ENCODE measurements at places on chromosomes 4 and X. TPM values are rescaled to one million over a fixed set of nuclear protein-coding genes. Genes with fewer than 3 reads are reported as not detected.
A peak's percentile ranks its signal among the peaks of the same experiment; 100 is the strongest.

The RAI2 gene
- not detected for total RNA-seq

GRCh38 chr4:53365121-53365485 lies 758 bp downstream of the SCFD2 start:
- DNase-seq, result no peak

The GASK1B gene
- total RNA-seq, result 2.9 TPM

DNA sequence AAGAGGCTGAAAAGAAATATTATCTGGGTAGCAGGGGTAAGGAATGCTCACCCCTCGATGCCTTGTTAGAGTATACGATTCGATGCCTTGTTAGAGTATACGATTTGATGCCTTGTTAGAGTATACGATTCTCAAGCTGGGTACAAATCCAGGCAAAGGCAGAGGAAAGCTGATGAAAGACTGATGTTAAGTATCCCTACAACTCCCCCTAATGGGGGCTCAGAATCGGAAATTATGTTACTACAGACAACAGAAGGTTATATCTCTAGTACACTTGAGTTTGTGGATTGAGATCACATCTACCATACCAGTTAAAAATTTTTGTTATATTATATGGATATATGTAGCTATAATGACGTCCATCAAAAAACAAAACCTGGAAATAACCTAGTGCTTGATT lies 4.8 kb downstream of the LRRC66 start:
- no peak for DNase-seq

GRCh38 chrX:118455013-118455412 lies 40.6 kb upstream of the DOCK11 start:
- no peak for DNase-seq

DNA sequence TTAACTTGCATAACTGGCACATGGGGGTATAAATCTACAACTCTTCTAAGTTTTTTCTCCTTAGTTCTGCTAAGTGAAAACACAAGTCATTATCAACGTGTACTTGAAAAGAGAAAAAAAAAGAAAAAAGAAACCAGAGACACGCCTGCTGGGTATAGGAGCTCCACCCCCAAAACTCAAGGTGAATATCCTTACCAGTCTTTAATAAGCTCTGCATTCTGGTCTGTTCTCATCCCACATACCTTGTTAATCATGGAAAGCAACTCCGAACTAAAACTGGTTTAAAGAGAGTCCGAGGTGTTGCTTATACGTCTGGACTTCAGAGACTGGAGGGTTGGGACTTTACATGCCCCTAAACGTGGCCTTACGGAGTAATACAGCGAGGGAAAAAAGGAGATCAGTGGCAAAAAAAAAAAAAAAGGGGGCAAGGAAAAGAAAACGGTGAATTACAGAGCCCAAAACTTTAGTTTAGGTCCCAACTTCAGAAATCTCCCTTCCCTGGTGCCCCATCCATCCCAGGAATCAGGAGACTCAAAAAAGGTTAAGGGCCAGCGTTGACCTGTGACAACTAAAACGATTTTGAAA lies 1.0 kb downstream of the PGRMC2 start:
- DNase-seq, result peak; percentile 27

The STOX2 gene
- not detected for total RNA-seq

- DNase-seq, result no peak
Measured at GRCh38 chrX:30655991-30656390, 2.8 kb downstream of the GK start.

DNA sequence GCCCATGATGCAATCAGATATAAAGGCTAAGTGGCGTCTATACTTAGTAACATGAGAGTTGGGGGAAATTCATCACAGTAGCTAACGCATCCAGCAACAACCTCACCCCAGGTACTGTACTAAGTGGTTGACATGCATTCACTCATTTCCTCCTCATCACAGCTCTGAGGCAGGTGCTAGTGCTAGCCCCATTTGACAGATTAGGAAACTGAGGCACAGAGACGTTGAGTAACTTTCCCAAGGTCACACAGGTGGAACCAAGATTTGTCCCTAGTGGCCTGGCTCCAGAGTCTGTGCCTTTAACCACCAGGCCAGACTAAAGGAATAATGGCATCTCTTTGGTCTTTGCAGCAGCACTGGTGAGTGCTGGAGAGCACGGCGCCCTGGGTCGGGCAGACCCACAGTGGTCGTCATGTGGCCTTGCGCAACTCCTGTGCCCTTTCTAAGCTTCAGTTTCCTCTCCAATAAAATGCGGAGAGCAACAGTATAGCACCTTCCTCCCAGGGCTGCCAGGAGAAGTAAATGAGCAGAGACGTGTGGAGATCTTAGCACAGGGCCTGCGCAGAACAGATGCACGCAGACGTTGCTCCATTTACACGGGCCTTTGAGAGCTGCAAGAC lies 186.4 kb downstream of the BCOR start:
- no peak for DNase-seq

The UCHL1 gene
- 487 TPM for total RNA-seq

- no peak for DNase-seq
Measured at GRCh38 chr4:39304651-39305050, 61.5 kb downstream of the RFC1 start.

- no peak for DNase-seq
Measured at GRCh38 chr4:69858690-69859089, 1.3 kb downstream of the SULT1E1 start.

The POU3F4 gene
- not detected for total RNA-seq

The SPANXN3 gene
- not detected for total RNA-seq

- peak; percentile 88 for DNase-seq
Measured at GRCh38 chr4:145481164-145481941, at the start of gene SMAD1. TSS of gene SMAD1 (plus strand) at chr4:145481853. CDS start at chr4:145514614, 32,761 bp downstream.

- no peak for DNase-seq
Measured at GRCh38 chrX:76147106-76147505, 25.8 kb upstream of the PBDC1 start.

DNA sequence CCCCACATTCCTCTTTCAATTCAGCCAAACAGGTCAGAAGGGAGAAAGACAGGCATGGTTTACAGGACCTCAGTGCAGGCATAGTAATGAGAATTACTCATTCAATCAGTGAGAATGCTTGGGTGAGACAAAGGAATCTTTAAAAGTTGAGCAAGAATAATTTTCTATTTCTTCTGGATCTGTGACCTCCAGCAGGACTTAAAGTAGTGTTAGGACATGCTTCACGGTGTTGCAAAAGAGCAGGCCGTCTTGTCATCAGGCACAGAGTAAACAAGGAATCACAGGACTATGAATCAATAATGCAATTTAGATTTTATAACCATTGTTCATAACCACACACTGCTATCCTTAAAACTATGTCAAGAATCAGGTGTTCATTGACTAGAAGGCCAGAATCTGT lies 130.6 kb upstream of the GLRA2 start:
- DNase-seq, result peak; percentile 33

The CITED1 gene
- not detected for total RNA-seq

DNA sequence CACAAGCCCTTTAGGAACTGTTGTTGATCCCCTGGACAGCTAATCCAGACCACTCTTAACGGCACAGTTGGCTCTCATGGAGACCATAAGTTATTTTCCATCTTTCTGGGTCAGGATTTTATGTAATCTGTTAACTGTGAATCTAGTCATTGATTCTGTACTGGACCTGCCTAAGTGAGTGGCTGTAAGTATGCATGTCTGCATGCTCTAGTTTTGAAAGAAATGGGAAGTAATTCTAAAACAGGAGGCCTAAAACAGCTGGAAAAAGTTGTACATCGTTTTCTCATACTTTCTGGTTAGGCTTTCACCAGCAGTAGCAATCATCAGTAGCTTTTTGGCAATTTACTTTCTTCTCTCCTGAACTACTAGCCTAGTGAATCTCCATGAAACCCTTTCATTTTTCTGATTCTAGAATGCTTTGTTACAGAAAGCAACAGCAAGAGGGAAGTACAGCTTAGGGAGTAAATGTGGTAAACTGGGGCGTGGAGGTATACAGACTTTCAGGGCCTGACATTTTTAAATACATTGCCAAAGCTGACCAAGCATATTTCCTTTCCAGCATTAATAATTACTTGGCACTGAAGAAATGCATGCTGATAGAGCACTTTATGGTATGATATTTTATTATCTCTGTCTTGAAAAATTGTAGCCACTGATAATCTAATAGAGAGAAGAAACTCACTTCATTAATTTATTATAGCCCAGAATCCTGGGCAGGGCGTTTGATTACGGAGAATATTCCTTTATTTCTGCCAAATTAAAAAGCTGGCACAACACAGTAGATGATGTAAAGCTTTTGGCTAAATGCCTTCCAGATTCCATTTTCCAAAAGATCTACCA lies 202.7 kb downstream of the BANK1 start:
- no peak for DNase-seq

DNA sequence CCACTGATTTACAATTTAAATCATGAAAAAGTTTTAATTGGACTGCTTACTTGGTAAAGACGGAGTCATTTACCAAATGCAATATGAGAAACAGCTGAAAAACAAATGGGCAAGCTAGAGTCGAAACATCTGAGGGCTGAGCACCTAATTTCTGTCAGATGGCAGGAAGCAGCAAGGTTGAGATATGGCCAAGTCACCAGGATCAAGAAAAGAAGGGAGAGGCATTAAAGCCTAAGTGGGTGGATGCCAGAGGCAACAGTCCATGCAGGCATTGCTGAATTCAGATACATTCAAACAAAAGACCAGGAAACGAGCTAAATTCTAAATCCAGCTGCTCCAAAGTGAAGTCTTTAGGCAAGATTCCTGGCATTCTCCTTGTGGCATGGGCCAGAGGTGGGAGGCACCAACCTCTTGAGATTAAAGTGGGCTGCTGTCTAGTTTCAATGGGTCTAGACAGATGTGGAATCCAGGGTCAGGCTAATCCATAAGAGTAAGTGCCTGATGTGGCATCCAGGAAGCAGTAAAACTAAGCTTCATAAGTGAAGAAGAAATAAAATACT lies 8.0 kb upstream of the ARSJ start:
- DNase-seq, result no peak

The SERPINA7 gene
- total RNA-seq, result not detected

The COPS4 gene
- 60.0 TPM for total RNA-seq

DNA sequence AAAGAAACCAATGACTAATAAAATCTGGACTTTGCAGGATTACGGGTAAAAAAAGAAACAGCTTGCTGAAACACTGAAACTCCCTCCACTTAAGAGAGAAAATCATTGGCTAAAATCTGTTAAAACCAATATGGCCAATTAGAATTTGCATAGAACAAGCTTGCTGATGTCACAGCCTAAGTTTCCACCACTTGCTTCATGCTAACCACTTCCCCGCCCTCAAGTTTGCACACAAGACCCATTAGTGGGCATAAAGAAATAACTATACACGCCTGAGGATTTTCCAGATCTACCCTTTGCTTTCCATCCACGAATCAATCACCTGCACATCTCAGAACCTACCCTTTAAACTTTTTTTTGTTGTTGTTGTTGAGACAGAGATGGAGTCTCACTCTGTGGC lies 42.7 kb upstream of the PHEX start:
- DNase-seq, result no peak

DNA sequence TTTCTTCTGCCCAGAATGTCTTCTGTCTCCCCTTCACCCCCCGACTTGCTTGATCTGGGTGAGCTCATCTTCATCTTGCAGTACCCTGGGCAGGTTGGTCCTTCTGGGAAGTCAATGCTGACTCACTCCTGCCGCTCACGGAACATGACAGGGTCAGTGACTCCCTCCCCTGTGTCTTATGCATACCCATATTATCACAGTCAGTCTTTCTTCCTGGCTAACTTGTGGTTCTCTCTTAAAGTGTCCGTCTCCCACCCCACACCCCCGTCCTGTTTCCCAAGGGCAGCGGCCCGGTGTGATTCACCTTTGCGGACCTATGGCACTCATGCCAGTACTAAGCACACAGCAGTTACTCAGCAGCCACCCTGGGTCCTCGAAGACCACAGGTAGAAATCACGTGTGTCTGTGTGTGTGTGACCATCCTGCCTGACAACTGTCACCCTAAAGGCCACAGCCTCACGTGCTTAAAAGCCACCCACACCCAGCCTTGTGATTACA lies 17.7 kb downstream of the IQSEC2 start:
- peak; percentile 81 for DNase-seq

The HTN3 gene
- not detected for total RNA-seq

The CCDC110 gene
- total RNA-seq, result not detected

DNA sequence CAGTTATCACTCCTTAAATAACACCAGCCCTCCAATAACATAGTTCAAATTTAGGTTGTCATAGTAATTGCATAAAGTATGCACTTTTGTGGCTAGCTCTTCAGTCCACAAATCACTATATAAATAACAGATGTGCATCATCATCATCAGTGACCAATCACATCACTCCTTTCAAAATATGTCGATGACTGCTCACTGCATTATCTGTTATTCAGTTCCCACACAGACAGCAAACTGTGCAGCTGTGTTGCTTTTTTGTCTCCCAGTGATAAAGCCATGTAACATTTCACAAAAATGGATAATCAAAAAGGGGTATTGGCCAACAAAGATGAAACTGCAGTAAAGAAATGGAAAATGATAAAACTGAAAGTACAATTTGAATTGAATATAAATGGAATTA lies 205.4 kb downstream of the DCLK2 start:
- DNase-seq, result peak; percentile 96

The FHDC1 gene
- 0.24 TPM for total RNA-seq

Measured in HFFc6 (cell line).